ENCODE measurements at places on chromosomes 2 and 18.

DNA sequence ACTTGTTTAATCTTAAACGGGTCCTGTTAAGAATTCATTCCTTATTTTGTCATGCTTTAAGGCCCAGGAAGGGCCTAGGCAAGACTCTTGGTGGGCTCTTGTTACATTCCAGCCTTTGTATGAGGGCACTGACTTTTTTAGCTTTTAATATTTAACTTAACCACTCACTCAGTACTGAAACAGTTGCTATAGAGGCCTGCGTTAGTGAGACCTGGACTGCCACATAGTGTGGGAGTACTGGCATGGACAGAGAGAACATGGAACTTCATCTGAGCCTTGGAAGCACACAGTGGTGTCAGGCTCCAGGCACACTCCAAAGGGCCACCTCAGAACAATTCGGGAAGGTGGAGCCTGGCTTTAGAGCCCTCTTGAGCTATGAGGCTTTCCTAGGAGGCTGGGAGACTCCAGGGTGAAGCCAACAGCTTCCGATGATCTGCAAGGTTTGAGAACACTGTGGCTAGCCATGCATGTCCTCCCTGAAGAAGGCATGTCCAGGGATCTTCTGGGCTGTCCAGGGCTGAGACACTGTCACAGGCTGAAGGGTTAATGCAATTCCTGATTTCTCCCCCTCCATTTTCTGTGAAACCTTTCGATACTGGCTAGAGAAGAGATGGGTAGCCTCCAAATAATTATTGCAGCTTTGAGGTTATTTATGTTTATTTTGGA, 155.4 kb upstream of the ACAA2 start:
- DNase-seq: no peak

- no peak for DNase-seq
Measured at GRCh38 chr2:180040146-180040925, 33.2 kb upstream of the CWC22 start.

DNA sequence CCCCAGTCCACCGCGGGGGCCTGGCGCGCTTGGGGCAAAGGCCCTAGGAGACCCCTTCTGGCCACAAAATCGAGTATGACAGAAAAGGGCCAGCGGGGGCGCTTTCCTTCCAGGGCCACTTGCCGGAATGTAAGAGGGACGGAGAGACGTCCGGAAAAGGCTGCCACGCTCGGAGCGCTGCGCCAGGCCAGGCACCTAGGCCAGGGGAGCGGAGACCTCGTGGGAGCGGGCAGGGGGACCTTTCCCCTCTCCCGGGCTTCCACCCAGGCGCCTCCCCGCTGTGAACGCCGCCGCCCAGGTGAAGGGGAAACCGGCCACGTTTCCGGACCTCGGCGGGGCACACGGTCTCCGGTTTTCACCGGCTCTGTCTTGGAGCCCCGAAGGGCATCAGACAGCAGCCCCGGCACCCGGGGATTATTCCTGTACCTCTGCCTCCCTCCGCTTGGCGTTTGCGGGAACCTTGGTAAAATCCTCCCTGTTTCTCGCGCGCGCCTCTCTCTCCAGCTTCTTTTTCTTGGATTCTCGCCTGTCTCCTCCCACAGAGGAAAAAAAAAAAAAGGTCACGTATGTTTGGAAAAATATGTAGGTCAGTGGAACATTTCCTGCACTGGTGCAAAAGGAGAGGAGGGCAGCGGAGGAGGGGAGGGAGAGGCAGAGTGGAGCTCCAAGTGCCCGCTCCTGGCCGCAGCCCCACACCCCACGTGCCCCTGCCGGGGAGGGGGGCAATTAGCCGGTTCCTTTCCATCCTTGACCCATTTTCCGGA, 1.2 kb upstream of the NPAS2 start:
- no peak for DNase-seq

DNA sequence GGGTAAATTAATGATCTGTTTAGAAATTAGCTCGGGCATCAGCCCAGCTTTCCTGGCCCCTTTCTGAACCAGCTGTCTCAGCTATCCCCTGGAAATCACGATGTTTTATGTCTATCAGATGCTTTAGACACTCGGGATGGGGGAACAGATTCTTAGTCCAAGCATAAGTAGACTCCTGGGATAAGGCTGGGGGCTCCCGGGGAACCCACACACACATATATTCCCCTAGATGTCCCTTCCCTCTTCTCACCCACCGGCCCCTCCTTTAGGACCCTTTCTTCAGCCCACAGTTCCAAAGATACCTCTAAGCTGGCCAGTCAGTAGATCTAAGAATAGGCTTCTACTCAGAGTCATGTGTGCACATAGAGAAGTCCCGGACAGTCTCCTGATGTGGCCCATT, 151.5 kb upstream of the COPS8 start:
- DNase-seq: no peak

DNA sequence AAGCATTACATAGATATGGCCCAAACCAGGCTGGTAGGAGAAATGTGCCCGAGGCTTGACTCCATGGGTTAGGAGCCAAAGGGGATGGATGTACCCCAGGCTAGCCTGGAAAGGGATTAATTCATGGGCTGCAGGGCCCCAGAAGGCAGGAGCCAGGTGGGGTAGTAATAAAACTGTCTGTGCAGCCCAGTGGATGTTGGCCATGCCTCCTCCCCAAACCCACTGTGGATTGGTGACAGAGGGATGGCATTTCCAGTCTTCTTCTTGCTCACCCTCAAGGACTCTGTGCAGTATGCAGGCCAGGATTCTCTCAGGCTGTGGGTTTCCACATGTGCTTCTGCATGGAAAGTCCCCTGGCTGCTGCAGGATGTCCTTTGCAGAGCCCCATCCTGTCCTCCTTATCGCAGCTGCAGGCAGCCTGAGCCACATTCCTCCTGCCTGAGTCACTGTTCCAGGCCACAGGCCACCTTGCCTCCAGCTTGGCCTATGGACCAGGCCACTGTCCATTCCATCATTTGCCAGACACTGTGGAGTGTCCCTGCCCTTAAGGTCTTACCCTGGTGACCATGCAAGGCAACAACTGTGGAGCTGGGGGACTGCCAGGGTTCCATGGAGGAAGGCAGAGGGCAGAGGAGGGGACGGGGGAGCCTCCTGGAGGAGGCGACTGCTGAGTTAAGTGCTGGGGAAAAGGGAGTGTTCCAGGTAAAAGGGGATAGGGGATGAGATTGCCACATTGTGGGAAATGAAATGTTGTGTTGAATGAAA, 38.9 kb downstream of the INO80C start:
- DNase-seq: no peak

DNA sequence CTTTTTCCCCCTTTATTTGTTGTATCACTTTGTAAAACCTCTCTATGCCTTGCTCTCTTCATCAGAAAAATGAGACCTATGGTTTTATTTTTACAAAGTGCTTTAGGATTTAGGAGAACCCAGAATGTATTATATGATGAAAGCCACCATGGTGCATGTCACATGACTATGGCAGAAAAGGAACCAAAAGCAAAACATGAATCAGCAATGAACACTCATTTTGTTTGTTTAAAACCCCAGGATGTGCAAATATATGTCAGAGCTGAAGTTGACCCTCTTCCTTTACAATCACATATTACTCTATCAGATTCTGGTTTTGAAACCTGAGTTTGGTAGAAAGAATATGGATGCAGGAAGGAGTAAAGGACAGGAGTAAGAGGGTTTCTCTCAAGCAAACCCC, 70.0 kb downstream of the FIGN start:
- DNase-seq: no peak

GRCh38 chr2:144032566-144032965, 487.4 kb downstream of the ZEB2 start:
- no peak for DNase-seq

DNA sequence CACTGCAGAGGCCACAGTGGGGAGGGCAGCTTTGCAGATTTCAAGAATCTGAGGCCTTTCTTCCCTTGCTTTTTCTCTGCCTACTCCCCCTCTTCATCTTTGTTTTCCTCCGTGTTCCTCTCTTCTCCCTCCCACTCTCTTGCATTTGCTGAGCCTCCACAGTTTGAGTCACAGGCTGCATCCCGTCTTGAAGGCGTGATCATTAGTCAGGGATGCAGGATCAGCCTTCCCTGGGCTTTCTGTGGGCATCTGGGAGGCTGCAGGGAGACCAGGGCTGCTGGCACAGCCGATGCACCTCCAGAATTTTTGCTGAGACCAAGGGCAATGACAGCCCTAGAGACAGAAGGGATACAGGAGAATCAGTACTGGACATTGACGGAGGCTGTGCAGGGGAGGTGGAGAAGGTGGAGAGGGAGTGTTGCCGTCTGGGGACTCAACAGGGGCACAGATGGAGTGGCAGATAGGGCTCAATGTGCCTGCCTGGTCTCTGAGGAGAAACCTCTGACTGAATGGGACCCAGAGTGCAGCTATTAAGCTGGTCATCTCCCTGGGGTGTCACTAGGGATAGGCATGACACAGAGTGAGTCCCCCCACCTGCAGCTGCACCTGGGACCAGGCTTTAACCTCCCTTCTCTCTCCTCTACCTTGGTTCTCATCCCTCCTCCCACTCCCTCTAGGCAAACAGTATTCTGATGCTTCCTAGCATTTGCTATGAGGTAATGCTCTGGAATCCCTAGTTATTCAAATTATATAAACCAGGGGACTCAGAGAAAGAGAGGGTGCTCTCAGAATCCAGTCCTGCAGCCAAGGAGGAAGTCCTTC, 29.0 kb upstream of the DNAJC27 start:
- DNase-seq: no peak

DNA sequence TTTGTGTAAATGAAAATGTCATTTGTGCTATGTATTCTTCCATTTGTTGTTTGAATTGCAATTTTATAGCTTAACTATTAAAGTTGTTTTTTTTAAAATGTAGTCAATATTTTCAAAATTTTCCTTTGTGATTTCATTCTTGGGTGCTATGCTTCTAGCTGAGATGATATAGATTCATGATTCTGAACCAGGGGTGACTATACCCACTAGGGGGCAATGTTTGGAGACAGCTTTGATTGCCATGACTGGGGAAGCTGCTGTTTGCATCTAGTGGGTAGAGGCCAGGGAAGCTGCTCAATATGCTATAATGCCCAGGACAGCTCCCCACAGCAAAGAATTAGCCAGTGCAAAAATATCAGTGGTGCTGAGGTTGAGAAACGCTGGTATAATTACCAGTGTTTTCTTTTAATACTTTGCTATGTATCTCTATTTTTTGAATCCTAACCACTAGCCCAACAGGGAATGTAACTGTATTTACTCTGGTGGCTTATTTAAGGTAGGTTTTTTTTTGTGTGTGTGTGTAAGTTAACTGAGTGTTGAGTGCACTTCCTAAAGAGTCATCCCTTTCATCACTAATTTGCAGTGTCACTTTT, 99.7 kb downstream of the MEP1B start:
- DNase-seq: no peak

GRCh38 chr2:227106845-227107759, 56.9 kb downstream of the COL4A4 start:
- no peak for DNase-seq

- DNase-seq: no peak
Measured at GRCh38 chr2:169590804-169591203, 6.7 kb downstream of the PPIG start.

DNA sequence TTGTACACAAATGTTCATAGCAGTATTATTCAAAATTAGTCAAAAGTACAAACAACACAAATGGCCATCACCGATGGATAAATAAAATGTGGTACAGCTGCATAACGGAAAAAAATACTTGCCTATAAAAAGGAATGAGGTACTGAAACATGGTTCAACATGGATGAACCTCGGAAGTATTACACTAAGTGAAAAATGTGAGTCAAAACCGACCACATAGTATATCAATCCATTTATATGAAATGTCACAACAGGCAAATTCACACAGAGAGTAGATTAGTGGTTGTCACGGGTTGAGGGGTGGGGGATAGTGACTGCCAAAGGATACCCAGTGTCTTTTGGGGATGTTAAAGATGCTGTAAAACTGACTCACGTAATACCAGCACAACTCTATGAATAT, 3.5 kb downstream of the SS18 start:
- DNase-seq: no peak

GRCh38 chr2:46448641-46449040, 30.7 kb upstream of the TMEM247 start:
- DNase-seq: no peak

DNA sequence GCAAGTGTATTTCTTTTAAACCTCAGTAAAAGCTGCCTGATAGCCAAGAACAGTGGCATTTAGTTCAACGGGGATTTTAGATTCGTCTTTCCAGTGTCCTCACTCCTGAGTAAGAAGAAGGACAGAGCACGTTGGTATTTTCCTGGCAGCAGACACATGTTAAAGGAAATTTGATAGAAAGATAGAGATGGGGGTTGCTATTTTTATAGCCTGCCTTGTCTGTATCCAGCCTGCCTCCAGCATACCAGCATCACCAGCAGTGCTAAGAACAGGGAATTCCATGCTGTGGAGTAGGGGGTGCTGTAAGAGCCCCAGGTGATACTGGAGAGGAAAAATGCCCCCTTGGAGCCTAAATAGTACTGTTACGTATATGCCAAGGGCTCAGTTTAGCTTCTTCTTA, 1.1 kb upstream of the SMYD1 start:
- DNase-seq: no peak

- no peak for DNase-seq
Measured at GRCh38 chr2:177728920-177729319, 336.3 kb downstream of the AGPS start.

DNA sequence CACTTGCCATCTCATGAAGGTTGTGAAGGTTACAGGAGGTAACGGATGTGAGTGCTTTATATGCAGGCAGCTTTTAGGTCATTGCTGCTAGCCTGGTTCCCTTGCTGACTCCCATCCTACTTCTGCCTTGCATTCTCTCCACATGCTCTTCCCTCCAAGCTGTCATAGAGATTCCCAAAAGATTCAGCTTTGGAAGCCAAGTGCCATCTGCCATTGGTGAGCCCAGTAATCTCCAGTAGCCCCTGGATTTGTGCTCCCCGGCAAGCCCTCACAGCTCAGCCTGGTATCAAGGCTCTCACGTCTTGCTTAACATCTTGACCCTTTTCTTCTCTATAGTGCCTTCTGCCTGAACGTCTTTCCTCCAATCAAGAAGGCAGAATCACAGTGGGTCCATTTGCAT, 61.6 kb downstream of the MYT1L start:
- DNase-seq: no peak

DNA sequence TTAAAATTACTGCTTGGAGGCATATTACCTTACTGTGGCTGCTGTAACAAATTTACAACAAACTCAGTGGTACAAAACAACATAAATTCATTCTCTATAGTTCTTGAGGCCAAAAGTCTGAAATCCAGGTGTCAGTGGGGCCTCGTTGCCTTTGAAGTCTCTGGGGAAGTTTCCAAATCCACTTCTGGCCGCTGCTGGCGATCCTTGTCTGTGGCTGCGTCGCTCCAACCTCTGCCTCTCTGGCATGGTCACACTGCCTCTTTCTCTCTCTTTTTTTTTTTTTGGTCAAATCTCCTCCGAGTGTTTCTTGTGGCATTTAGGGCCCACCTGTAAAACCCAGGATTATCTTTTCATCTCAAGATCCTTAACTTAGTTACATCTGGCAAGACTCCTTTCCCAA, 182.8 kb downstream of the ST6GAL2 start:
- no peak for DNase-seq

DNA sequence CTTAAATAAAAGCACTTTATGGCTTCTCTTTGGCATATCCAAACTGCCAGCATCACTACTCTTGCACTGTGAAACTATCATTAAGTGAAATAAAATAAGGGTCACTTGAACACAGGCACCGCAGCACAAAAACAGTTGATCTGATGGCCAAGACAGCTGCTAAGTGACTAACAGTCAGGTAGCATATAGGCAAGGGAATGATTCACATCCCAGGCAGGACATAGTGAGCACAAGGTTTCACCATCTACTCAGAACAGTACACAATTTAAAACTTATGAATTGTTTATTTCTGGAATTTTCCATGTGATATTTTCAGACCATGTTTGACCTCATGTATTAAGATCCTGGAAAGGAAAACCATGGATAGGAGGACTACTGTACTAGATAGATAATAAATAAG, 214.2 kb downstream of the MREG start:
- no peak for DNase-seq

Measured in cortex of kidney (tissue), 1 donor.